Stimulated activated CD8-positive, alpha-beta memory T cell treated with anti-CD3 and anti-CD28 coated beads, Interleukin-7, amount 100 ng/mL, for 1 hour (primary cell): ENCODE measurements at places on chromosomes 13 and 19.

GRCh38 chr13:72952529-72953141, 106.2 kb upstream of the KLF5 start:
- no peak for DNase-seq

GRCh38 chr13:22201375-22201925, 530.6 kb downstream of the FGF9 start:
- DNase-seq, result no peak

DNA sequence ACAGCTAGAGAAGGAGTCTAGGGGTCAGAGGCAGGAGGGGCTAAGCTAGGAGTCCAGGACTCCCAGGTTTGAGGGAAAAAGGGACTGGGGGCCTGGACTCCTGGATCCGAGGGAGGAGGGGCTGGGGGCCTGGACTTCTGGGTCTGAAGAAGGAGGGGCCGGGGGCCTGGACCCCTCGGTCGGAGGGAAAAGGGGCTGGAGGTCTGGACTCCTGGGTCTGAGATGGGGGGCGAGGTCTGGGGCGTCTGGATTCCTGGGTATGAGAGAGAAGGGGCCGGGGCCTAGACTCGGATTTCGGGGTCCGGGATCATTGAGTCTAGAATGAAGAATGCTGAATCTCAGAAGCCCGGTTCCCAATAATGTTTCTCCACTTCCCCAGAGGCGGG, 18.5 kb downstream of the BRSK1 start:
- no peak for DNase-seq

DNA sequence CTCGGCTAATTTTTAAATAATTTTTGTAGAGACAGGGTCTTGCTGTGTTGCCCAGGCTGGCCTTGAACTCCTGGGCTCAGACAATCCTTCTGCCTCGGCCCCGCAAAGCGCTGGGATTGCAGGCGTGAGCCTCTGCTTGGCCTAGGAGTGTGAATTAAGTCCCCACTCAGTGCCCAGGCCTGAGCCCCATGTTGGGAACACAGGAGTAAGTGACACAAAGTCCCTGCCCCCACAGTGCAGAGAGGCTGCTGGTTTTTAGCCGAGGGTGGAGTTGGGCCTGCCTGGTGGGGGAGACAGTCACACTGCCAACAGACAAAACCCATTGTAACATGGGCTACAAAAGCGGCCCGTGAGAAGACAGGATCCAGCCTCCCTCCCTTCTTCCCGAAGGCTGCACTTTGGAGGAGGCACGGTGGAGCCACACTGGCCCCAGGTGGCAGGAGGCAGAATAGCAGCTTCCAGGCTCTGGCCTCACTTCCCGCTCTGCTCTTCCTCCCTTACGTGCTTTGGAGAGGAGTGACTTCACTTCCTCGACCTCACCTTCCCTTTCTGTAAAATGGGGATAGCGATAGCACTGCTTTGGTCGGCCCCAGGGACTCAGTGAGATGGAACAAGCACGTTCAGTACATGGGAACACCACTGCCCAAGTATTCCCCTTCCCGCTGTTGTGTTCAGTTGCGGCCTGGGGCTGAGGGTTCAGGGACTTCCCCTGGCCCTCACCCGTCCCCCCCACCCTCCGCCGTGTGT, 15.2 kb upstream of the EHD2 start:
- peak; percentile 18 for DNase-seq

DNA sequence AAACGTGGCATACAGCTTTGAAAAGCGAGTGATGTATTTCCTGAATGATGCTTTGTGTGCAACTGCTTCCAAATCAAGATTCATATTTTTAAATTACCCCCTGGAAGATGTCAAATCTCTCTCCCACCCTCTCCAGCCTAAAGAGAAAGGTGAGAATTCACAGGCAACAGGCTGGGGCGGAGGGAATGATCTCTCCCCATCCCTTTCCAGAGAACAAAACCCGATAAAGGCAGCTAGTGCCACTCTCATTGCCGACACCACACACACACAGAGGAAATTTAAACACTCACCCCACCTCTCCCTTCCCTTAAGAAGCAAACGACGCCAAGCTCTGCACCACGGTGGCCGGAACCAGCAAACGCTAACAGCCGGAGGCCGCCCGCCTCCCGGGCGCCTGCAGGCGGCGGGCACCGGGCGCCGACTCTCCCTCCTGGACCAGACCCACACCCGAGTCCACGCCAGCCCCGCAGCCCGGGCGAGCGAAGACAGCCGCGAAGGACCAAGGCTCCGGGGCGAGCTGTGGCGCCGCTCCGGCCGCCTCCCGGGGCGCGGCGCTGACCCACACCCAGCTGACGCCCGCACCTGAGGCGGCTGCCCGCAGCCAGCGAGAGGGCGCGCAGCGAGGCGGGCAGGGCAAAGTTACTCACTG, 477 bp downstream of the LNX2 start:
- DNase-seq, result peak; percentile 13

GRCh38 chr13:47112205-47112902, 215.5 kb upstream of the HTR2A start:
- DNase-seq, result no peak

DNA sequence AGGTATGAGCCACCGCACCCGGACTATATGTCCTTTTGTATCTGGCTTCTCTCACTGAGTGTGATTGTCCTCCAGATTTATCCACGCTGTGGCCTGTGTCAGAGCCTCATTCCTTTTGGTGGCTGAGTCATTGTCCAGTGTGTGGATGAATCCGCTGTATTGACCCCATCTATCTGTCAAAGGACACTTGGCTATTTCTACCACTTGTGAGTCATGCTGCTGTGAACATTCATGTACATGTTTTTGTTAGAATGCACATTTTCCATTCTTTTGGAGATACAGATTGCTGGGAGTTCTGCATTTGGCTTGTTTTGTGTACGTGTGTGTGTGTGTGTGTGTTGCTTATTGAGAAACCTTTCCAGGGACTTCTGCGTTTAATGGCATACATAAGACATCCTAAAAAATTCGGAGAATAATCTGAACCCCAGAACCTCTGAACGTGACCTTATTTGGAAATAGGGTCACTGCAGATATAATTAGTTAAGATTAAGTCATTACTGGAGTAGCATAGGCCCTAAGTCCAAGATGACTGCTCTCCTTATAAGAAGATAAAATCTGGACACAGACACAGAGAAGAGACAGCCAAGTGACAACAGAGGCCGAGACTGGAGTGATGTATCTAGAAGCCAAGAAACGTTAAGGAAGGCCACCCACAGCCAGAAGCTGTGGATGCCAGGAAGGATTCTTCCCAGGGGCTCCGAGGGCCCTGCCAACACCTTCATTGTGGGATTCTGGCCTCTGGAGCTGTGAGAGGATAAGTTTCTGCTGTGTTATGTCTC, 4.9 kb upstream of the GIPC3 start:
- no peak for DNase-seq

- DNase-seq, result peak; percentile 61
Observed at GRCh38 chr19:11963566-11964355, 1.1 kb upstream of the ZNF763 start.

DNA sequence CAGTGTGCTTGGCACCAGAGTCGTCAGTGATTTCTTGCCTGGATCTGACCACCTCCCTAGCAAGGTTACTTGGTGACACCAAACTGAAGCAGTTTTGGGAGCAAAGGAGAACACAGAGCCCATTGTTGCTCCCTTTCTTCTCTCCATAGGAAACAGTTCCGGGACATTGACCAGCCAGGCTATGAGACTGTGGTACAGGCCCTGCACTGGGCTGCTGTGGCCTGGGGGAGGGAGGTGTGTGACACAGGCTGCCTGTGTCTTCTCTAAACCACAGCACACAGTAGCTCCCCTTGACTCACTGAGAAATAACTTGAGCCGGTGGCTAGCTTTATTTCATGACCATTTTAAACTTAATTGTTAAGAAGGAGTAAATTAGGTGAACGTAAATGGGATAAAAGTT, 214.8 kb upstream of the UBL3 start:
- no peak for DNase-seq

- DNase-seq, result no peak
Observed at GRCh38 chr13:64075543-64076271, 2660.1 kb upstream of the PCDH20 start.

DNA sequence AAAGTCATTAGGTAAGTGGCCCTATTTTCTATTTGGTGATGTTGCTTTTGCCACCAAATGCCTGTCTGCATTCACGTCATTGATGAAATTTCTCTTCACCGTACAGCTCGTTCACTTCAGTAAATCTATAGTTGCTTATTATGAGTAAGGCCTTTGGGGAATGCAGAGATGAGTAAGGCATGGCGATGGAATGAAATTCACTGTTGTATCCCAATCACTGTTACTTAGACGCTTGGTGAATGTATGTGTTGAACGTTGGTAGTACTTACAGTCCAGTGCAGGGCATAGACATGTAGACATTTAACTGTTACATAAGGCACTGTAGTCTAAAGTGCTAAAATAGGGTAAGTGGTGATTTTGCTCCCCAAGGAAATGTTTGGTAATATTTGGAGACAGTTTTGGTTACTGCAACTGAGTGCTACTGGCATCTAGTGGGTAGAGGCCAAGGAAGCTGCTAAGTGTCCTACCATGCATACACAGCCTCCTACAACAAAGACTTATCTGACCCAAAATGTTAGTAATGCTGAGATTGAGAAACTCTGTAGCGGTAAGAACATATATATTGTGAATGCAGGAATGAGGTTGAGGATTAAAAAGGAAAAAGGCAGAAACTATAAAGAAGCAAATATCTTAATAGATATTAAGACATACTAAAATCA, 5.8 kb downstream of the AKAP11 start:
- no peak for DNase-seq

DNA sequence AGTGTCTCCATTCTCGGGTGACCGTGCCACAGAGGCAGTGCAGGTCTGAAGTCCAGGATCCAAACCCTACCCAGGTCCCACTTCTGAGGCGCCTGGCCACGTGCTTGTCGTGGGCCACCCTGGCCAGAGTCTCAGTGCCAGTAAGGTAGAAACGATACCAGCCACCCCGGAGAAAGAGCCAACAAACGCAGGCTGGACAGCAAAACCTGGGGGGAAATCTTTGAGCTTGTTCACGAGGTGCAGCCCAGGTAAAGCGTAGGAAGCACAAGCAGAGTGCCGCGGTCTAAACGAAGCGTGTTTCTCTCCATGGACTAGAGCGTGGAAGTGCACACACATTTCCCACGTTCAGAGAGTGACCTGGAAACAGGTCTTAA, 95.6 kb downstream of the ATP11A start:
- DNase-seq, result no peak

DNA sequence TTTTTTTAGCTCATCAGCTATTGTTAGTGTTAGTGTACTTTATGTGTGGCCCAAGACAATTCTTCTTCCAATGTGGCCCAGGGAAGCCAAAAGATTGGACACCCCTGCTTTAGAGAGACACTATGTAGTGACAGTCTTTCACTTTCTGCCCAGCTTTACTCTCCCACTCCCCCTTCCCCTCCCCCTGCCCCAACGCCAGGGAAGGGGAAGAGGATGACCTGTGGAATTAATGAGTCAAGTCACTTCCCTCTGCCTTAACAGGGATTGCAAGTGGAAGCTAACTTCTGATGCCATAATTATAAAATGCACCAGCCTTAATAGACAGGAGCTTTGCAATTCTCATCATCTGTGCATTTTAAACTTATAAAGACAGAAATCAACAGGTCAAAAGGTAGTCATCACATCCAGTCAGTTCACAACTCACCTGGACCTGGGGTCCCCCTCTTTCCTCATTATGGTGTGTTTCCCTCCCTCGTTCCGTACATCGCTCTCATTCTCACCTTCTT, 1.6 kb downstream of the ZNF415 start:
- DNase-seq, result no peak

DNA sequence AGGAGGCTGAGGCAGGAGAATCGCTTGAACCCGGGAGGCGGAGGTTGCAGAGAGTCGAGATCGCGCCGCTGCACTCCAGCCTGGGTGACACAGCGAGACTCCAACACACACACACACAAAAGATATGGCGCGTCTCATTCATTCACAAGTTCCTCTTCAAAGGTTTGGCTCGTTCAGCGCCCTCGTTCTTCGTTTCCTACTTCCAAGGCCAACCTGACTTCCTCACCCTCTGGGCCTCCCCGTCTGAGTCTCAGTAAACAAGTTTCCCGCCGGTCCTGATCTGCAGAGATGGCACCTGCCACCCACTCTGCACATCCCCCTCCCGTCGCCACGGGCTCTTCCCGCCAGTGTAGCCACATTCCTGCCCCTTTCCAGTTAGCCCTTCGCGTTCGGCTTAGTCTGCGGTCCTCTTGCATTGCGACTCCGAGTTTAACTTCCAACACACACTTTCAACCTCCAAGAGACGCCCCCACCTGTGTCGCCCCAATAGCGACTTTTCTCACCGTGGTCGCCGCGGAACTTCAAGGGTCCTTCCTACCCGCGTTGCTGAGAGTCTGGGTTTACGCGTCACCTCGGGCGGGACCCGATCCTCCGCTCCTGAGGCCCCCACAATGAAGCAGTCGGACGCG, 1.3 kb upstream of the BSG start:
- no peak for DNase-seq

- DNase-seq, result no peak
Observed at GRCh38 chr19:1016647-1017114, 4.2 kb downstream of the TMEM259 start.
